ENCODE measurements at places on chromosomes 16 and 17.

GRCh38 chr17:74212209-74212912 is 1.0 kb upstream of the TTYH2 start:
- DNase-seq, result no peak

GRCh38 chr17:31580706-31581490 is 189.4 kb downstream of the RAB11FIP4 start:
- DNase-seq, result no peak

DNA sequence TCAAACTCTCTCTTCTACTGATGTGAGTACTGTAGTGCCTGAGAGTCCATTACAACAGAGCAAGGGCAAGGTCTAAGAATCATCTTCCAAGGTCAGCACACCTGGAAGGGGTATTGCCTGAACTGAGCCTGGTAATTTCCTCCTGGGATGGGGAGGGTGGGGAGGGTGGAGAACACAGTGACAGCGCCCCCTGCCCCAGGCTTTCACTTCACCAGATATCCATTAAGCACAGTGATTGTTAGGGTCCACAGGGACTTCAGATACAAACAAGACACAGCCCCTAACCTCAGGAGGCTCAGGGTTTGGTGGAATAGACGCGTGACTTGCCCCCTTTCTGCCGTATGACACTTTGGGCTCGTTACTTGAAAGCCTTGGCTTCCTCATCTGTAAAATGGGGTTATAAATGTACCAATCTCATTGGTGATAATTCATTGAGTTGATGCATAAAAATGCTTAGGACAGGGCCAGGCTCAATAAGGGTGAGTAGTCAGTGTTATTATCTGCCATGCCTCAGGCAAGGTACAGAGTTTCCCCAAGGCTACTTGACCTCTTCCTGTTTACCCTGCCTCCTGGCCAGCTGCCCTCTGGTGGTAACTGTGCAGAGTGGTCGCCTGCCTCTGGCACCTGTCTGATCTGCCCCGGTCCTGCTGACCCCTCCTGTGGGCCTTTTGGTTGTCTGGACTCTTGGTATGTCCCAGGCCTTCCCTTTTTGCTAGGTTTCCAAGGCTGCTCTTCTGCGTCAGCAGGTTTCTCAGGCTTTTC is 13.1 kb upstream of the BRD7 start:
- no peak for DNase-seq

DNA sequence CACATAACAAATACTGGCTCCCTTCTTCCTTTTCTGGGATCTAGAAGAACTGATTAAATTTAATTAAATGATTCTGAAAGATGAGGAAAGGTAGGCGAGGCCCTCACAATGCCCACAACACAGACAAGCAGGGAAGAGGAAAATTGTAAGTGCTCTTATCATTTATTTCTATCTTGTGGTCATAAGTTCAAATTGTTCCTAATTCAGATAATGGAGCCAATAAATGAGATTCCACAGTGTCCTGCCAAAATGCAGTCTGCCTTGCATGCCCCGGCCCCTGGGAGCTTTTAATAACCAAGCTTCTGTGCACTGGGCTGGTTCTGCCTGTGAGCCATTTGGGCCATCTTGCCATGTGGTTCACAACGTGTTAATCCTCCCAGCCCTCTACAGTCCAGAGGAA is 97.0 kb downstream of the CMC2 start:
- DNase-seq, result no peak

GRCh38 chr17:45394913-45395568 is 37.6 kb downstream of the ARHGAP27 start:
- peak; percentile 84 for DNase-seq

GRCh38 chr16:9906218-9906617 is 276.0 kb downstream of the GRIN2A start:
- DNase-seq, result no peak
